ENCODE measurements at places on chromosomes 16 and 17.

DNA sequence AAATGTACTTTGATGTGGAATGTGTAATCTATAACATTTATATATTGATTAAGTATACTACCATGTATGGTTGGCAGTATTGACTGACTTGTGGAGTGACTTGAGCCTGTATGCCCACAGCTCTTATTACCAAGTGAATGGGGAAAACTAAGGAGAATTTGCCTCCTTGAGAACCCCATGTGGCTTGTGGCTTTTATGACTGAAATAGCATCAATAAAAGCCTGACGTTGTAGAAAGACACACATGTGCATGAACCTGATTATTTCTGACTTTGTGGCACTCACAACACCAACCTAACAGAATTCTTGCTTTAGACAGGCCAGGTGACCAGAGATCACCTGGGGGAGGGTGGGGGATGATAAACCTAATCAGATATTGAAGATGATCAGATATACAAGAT, 2.1 kb upstream of the LRRC75A start:
- no peak for DNase-seq

DNA sequence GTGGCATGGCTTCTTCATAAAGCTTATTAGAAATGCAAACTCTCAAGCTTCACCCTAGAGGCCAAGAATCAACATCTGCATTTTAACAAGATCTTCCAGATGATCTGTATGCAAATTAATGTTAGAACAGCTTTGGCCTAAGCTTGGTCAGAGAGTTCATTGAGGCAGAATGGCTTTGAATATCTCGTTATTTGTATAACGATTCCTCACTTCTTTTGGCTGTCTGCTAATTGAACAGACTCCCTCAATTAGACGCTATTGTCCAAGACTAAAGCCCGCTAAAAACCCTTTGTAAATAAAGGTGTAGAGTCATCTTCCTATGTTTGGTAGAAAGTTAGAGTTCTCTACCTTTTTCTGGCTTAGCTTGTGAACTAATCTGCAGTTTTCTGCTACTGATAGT, 1453.7 kb downstream of the CDH8 start:
- DNase-seq = no peak

GRCh38 chr16:54331241-54332002, 44.8 kb upstream of the IRX3 start:
- no peak for DNase-seq

- peak; percentile 76 for DNase-seq
These were observed 530 bp downstream of the NAA60 start for GRCh38 chr16:3444032-3444388.

DNA sequence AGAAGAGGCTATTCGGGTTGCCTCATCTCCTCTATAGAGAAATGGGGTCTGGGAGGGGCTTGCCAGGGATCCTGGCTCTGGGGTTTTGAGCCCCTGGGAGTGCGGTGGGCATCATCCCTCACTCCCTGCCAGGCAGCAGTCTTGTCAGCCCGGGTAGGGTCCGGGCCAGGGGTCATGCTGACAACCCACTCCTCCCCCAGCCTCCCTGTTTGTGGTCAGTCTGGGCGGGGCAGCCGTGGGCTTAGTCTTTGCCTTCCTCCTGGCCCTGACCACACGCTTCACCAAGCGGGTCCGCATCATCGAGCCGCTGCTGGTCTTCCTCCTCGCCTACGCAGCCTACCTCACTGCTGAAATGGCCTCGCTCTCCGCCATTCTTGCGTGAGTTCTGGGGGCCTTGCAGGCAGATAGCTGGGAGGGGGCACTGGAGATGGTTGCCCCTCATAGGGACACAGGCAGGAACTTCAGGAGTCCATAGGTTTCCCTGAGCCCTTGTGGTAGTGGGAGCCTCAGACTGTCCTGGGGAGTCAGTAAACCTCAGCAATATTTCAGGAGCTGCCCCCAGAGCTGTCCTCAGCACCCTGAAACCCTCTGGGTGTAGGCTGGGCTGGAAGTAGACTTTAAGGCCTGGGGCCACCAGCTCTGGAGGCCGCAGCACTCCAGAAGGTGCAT, 6.9 kb downstream of the SLC9A5 start:
- no peak for DNase-seq

GRCh38 chr16:85738923-85739715, 11.8 kb downstream of the C16orf74 start:
- DNase-seq = no peak

GRCh38 chr17:68205808-68206720, 41.8 kb upstream of the AMZ2 start:
- peak; percentile 53 for DNase-seq

DNA sequence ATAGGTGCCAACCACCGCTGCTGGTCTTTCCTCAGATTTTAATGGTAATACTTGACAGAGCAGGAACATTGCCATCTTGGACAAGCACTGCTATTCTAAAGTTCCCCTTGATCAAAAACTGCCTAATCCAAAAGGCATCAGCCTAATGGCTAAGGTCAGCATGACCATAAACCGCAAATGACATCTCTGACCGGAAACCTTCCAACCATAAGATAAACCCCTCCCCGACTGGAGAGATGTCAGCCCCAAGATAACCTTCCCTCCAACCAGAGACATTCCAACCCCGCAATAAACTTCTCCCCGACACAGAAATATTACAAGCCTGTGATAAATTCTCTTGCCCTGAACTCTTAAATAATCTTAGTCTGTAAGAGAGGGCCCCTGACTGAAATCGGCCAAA, 7.4 kb upstream of the DHX40 start:
- DNase-seq = no peak

DNA sequence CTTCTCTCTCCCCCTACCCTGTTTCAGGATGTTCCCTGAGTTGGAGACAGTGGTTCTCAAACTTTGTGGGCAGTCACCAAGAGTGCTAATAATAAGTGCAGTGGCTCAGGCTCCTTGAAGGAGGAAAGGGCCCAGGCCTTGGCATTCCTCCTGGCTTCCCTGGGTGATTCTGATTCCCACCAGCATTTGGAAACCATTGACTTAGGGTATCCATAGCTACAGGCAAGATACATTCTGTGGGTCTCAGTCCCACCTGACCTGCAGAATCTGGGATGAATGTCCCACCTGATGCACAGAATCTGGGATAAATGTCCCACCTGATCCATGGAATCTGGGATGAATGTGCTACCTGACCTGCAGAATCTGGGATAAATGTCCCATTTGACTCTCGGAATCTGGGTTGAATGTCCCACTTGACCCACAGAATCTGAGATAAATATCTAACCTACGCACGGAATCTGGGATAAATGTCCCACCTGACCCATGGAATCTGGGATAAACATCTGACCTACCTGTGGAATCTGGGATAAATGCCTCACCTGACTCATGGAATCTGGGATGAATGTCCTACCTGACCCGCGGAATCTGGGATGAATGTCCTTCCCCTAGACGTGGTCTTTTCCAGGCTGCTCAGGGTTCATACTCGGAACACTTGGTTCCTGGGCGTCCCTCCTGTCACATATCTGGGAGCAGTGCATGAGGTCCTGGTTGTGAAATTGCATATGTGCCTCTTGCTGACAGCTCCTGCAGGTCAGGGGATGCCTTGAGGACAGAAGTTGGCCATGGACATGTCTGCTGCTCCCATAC, 136.7 kb upstream of the HS3ST2 start:
- no peak for DNase-seq

GRCh38 chr16:79284766-79285165, 315.8 kb downstream of the MAF start:
- DNase-seq = no peak

- DNase-seq = no peak
These were observed 775.9 kb upstream of the GOT2 start for GRCh38 chr16:59510008-59510424.

- DNase-seq = no peak
These were observed 13.0 kb downstream of the GPR142 start for GRCh38 chr17:74380086-74380958.

DNA sequence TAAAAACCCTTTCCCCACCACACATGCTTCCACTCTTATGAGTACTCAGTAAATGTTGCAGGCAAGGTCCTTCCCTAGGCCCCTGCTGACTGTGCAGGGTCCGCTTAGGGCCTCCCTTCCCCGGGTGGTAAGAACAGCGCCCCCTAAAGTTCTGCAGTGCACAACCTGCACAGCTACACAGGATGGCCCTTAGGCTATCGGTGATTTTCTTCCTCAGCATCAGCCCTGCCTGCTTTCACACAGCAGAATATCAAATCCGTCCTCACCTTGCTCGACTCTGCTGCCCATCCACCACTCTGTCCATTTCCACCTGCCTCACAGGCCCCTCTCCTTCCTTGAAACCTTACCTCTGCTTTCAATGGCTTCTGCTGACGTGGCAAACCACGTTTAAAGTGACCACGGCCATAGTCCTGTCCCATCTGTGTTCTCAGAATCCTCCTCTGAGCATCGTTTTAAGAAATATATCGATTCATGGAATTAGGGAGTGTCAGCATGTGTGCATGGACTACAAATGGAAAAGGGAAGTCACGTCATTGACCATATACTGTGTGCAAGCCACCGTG, 51.4 kb upstream of the TMEM132E start:
- peak; percentile 8 for DNase-seq

DNA sequence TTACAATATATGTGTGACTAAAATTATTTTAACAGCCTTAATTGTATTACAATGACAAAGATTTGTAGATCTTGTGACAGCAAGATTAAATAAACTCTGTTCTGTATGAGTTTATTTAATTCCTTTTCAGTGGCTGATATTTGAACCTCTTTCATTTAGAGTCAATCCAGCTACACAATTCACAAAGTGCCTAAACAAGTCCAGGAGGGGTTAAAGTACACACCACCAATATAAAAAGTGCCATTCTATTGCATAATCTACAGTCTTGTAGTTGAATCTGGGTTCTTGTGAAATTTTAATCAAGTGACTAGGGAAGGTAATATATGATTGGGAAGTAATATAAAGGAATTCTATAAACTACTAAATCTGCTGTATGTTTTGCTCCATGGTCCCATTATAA, 3.9 kb upstream of the NFAT5 start:
- DNase-seq = no peak

DNA sequence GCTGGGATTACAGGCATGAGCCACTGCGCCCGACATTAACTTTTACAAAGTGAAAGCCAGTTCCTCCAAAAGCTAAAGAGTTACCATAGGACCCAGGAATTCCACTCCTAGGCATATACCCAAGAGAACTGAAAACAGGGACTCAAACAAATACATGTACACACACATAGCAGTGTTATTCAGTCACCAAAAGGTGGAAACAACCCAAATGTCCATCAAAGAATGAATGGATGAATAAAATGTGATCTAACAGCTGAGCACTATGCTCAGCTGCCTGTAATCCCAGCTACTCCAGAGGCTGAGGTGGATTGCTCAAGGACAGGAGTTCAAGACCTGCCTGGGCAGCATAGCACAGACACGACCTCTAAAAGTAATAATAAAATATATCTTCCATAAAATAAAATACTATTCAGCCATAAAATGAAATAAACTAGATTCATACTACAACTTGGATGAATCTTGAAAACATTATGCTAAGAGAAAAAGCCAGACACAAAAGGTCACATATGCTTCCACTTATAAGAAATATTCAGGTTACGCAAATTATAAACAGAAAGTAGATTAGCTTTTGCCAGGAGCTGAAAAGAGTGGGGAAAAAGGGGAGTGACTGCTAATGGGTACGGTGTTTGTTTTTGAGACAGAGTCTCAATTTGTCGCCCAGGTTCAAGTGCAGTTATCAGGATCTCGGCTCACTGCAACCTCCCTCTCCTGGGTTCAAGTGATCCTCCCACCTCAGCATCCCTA, 9.3 kb upstream of the USP7 start:
- no peak for DNase-seq

DNA sequence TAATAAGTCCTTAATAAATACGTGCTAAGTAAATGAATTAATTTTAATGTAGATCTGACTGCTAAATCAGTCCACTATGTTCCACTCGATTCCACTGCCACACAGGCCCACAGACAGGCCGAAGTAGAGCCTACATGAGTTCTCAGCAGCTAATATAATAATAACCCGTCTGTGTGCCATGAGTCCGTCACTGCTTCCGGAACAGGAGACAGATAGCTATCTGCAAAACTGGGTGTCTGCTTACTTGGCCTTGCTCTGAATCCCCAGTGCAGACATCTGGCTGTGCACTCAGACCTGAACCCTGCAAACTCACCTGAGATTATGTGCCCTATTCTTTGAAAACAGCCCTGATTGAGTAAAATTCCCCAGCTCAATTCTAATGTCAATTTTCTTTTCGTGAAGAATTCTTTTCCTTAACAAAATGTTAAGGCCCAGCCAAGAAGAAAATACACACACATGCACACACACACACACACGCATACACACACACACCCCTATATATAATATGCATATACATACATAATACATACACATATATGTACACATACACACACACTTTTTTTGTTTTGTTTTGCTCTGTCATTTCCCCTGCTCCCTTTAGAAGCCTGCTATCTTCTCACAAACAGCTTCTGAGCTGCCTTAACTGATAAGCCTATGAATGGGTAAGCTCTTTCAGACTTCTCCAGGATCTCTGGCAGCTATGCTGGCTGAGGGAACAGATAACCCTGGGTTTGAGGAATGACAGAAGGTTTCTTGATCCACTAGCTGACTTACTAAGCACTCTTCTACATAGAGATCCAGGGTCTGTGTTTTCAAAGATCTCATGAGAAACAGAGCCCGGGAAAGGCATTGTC, 39.8 kb upstream of the TOM1L1 start:
- no peak for DNase-seq

GRCh38 chr17:72164158-72164739, 43.4 kb downstream of the SOX9 start:
- no peak for DNase-seq

DNA sequence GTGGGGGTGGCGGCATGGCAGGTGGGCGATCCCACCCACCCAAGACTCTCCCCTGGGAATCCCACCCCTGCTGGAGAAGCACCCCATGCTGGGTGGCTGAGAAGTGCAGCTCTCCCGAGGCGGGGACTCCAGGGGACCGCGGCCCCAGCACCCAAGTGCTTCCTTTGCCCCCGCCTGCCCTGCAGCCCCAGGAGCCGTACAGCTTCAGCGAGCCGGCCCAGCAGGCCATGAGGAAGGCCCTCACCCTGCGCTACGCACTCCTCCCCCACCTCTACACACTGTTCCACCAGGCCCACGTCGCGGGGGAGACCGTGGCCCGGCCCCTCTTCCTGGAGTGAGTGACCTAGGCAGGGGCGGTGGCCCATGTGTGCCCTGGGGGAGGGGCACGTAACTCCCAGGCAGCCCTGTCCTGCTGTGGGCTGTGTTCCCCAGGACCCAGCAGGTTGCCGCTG, 11.7 kb downstream of the GAA start:
- DNase-seq = no peak

DNA sequence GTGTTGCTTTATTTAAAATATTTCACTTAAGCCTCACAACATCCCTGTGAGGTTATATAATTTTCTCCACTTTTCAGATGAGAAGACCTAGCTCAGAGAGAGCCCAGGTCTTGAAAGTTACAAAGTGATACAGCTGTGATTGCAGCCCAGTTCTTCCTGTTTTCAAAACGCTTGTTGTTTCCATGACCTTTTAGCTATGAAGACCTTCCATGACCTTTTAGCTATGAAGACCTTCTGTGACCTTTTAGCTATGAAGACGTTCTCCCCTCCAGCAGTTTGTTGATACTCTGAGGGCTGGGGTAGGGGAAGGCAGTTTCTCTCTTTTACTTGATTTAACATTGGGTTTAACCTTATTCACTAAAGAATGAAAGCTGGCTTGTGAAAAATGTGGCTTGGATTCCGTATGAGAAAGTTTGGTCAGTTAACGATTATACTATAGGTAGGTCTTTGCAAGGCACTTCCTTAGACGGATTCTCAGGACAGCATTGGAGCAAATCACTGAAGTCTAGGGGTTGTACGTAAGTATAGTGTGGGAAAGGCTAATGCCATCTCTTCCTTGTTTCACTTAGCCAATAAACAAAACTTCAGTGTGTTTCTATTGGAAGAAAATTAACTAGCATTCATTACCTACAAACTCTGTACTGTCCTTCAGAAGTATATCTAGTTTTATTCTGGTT, 20.7 kb downstream of the PHKB start:
- DNase-seq = no peak

- DNase-seq = no peak
These were observed at the start of gene HS3ST4 for GRCh38 chr16:25691519-25692091. HS3ST4 (plus strand) TSS chr16:25691959.

Measured in ELR (cell line).